ENCODE measurements at places on chromosomes 4 and X.

DNA sequence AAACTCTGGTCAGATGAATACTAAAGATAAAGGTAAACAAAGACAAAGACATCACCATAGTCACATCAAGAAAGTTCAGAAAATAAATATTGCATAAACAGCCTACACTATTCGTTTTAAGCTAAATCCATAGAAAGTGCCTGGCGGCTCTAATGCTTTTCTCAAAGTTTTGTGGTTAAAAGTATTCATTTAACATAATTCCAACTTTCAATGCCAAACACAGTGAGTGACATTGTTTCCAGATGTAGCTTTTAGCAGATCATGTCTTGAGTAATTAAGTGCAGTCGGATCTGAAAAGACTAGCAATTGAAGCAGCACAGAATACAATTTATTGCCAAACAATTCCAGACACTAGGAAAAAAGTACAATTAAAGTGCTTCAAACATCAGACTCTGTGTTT, 287.1 kb upstream of the ADGRL3 start:
- no peak for DNase-seq

DNA sequence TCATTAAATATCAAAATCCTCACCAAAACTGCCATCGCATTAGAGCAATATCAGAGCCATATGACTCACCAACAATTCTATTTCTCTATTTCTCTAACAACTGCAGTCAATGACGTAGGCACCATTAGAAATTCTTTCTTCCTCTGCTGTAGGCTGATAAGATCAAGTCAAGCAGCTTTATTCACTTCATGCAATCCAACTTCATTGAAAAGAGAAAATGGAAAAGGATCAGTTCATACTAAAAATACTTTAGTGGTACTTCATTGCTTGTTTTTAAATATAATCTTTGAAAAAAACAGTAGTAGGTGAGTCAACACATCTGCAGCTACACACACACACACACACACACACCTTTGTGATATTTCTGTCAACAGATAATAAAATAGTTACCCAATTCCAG, 345.3 kb upstream of the TENM3 start:
- DNase-seq, result no peak

DNA sequence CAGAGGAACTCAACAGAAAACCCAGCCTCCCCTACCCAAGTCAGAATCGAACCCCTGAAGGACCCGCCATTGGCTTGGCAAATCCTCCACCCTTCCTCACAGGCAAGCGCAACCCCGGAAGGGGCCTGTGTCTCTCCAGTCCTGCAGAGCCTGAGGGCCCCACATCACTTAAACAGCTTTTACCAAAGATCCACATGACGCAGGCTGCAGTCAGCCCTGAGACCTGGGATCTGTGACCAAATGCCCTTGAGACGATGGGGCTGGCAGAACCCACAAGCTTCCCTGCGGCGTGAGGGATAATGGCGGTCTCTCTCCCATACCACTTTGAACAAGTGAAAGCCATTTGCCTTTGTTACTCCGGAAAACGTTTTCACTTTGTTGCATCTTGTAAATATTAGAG, 54.9 kb downstream of the ACOX3 start:
- DNase-seq, result no peak

DNA sequence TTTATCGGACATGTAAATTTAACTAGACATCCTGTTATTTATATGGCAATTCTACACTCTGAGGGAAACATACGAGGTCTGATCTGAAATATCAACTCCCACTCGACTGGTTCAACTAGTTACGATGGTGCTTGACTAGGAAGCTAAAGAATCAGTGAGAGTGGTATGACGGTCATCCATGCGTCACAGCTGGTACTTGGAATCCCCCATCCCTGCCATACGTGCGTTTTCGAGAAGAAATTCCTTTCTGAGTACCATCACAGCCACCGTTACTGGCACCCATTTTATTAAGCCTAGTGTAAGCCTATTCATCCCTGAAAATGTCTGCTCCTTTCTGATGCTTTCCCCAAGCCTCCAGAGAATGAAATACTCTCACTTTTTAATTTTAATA, 695 bp upstream of the PIGA start:
- peak; percentile 35 for DNase-seq

- DNase-seq, result peak; percentile 62
These were observed 9.4 kb downstream of the TMEM187 start for GRCh38 chrX:153981771-153982533.

DNA sequence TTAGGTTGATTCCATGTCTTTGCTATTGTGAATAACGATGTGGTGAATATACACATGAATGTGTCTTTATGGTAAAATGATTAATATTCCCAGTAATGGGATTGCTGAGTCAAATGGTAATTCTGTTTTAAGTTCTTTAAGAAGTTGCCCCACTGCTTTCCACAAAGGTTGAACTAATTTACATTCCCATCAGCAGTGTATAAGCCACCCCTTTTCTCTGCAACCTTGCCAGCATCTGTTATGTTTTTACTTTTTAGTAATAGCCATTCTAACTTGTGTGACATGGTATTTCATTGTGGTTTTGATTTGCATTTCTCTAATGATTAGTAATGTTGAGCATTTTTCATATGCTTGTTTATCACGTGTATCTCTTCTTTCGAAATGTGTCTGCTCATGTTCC, 503.3 kb downstream of the PCDH18 start:
- no peak for DNase-seq

DNA sequence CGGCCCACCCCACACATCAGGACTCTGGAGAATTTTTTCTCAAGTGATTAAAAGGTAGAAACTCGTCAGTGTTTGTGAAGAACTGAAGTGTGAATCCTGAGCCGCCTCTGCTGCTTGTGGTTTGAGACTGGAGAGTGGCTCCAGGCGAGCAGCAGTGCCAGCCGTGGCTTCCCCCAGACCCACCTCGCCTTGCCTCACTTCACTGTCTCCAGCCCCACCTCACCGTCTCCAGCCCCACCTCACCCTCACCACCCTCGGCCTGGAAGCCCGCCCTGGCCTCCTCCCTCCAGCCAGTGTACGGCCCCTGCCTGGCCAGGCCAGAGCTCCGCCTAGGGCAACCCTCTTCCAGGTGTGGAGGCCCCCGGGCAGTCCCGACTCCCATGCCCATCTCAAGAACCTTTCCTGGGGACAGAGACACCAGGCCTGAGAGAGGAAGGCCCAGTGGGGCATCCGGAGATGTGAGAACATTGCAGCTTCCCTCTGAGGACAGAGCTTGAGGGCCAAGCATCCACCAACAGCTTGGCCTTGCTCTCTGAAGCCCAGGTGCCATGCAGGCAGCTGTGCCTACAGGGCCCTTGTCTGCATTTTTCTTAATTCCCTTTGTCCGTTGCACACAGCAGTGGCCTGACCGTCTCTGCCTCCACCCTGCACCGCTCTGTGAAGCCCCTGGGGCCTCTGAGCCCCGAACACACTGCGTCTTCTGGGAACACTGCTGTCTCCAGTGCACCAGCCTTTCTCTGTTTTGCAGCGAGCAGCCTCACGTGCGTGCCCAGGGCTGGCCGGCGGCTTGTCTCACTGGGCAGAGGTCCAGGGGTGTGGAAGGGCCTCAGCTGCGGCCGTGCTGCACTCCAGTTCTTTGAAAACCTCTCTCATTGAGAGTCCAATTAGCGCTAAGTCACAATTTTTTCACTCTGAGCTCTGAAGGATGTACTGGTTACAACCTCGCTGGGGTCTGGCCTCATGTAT, 13.8 kb downstream of the SH3BP2 start:
- no peak for DNase-seq

DNA sequence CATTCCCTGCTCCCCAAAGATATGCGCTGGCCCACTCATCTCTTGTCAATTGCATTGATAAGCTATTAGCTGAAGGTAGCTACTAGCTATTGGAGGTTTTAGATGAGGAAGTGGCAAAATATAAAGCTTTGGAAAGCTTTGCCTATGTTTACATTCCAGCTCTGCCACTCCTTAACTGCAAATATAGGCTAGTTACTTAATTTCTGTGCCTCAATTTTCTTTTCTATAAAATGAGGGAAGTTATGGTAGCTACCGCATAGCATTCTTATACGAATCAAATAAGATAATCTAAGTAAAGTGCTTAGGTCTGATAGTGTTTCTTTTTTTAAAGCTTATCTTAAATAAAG, 47.7 kb upstream of the RASGEF1B start:
- no peak for DNase-seq

DNA sequence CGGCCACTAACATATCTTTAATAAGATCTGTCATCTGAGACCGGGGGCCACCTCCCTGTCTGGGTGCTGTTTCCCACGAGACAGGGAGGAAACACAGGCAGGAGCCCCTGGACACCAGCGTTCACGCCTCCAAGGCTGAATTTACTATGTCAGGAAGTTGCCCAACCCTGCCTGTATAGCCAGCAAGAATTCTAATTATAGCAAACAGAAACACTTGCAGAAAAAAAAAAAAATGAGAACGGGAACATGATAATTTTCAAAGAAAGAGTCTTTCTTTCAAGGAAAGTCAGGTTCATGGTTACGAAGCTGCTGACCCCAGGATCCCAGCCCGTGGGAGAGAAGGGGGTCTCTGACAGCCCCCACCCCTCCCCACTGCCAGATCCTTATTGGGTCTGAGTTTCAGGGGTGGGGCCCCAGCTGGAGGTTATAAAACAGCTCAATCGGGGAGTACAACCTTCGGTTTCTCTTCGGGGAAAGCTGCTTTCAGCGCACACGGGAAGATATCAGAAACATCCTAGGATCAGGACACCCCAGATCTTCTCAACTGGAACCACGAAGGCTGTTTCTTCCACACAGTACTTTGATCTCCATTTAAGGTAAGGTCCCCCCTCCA, at the start of gene IL3RA:
TSS of gene IL3RA (plus strand) at position 455 of the 613 bp plus-strand sequence. CDS start 4,981 bp downstream, outside the sequence.
- DNase-seq, result no peak

GRCh38 chrX:77444075-77444474, 3.1 kb upstream of the FGF16 start:
- DNase-seq, result no peak

DNA sequence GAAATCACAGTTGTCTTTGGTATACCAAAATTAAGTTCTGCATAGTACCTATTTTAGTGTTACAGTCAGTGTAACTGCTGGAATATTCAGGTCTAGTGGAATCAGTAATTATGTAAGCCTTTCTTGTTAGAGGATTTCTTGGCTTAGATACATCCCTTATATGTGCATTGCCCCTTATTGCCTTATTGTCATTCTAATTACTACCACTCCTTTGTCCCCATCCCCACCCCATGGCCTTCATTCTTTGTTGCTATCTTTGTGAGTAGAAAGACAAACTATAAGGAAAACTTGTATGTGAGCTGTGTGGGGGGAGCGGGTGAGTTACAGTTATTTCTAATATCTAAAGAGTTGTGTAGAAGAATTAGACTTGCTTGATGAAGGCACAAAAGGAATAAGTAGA, 36.9 kb upstream of the RPA4 start:
- DNase-seq, result no peak

DNA sequence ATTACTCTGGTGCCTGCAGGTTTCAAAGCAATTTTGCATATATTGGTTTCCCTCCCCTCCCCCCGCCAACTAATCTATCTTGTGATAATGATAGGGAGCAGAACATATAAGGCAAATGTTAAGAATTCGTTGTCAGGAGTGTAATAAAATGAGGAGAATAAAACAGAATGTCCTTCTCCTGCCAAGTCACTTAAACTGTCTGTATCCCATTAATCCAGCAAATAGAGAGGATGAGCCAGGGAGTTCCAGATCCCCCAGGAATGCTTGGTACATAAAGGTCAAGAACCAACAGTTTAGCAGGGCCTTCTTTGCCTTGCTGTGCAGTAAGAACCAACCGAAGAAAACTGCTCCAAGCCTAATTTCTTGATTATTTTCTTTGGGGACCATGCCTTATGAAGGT, 141.4 kb downstream of the AMELX start:
- no peak for DNase-seq

DNA sequence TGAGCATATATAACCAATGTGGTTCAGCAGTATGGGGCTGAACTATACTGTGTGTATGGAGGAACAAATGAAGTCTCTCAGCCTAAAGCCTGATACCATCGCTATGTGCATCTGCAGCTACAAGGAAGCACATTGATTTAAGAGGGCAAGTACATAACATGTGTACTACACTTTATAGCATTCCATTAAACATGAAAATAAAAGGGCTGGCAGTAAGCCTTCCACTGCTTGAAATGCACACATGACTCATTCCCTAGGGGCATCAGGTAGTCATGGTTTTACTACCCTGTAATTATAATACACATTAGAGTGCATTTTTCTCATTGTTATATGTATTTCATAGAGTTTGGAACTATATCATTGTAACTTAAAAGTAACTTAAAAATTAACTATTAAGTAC, 51.2 kb downstream of the SMARCA1 start:
- no peak for DNase-seq

GRCh38 chr4:26413582-26413981, 76.7 kb downstream of the CCKAR start:
- no peak for DNase-seq

GRCh38 chr4:86942185-86942666, 7.4 kb downstream of the AFF1 start:
- no peak for DNase-seq

GRCh38 chrX:114075073-114075673, 508.7 kb upstream of the HTR2C start:
- no peak for DNase-seq

GRCh38 chr4:90245837-90246236, 118.6 kb downstream of the CCSER1 start:
- no peak for DNase-seq

GRCh38 chrX:116010939-116011338, 159.6 kb upstream of the AGTR2 start:
- DNase-seq, result no peak

- no peak for DNase-seq
These were observed 22.7 kb upstream of the PLA2G12A start for GRCh38 chr4:109752525-109752924.

GRCh38 chr4:99043346-99043745, 45.2 kb downstream of the ADH5 start:
- DNase-seq, result no peak

DNA sequence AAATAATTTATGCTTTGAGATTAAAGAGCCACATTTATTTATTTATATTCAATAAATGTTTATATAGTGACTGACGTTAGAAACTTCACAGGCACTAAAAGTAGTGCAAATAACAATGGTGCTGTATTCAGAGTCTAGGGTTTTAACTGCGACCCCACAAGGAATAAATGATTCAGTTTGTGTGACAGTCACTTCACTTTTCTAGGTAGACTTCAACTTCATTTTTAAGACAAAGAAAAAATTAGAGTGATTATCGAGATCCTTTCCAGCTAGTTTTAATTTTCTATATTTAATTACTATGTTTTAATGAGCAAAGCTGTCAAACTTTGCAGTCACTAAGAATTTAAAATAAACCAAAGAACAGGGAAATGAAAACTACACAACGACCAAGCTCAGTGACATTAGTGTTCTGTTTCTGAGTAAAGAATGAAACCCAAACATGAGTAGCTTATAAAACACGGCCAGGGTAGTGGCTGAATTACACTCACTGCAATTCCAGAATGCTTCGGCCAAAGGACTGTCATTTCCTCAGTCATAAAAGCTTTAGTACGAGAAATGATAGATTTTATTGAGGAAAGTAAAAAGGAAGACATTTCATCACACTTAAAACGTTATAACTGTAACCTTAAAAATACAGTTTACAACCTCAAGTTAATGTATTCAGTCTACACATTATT, 38.6 kb downstream of the ADGRA3 start:
- DNase-seq, result no peak

GRCh38 chr4:179981161-179981560, 2262.0 kb upstream of the TENM3 start:
- no peak for DNase-seq

Data from activated naive CD4-positive, alpha-beta T cell treated with Interleukin-2 at 50 U/mL for 16 hours (primary cell).